ENCODE measurements at places on chromosomes 5 and 9.

DNA sequence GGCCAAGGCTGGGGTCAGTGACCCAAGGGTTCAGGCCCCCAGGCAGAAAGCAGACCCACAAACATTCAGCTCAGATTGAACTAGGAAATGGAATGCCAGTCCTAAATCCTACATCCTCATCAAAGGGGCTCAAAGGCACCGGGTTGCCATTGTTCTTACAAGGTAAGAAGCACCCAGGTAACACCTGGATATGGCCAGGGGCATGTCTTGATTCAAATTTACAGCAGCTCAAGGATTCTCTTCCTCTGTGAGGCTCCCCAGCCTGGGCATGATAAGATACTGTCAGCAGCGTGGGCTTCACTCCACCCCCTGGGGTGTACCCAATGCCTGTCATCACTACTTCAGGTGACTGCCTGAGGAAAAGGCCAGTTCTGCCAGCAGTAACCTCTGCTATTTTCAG is 92.1 kb upstream of the FSTL4 start:
- DNase-seq: no peak

- no peak for DNase-seq
Observed at GRCh38 chr9:128747241-128747640, 23.3 kb upstream of the ZDHHC12 start.

- DNase-seq: peak; percentile 69
Observed at GRCh38 chr5:146048994-146049703, 56.2 kb downstream of the PLAC8L1 start.

- DNase-seq: no peak
Observed at GRCh38 chr9:6218099-6218502, 2.5 kb downstream of the IL33 start.

DNA sequence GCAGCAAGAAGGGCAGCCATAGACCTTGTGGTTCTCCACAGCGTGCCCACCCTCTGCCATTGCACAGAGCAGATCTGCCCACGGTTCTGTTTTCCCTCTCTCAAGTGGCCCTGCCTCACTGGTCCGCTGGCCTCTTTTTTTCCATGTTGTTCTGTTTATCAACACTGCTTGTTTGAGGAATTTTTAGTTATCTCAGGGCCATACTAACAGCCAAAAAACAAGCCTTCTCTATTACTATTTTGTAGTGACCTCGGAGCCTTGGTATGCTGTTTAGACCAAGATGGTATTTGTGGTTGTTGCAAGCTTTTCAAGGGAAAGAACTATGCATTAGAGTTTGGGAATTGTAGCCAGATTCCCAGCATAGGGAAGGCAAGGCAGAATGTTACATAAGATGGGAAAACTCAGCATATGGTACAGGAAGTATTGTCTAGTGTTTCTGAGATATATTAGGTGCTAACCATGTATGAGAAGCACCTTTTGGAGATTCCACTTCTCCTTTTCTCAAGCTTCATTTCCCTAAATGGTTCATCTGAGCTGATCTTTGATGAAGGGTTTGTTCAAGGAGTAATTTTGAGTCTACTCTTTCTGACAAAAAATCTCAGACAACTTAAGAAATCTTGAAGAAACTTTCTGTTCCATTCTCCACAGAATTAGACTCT is 54.3 kb downstream of the NUP214 start:
- DNase-seq: peak; percentile 95

GRCh38 chr9:37243588-37244345 is 123.4 kb downstream of the ZCCHC7 start:
- DNase-seq: no peak

DNA sequence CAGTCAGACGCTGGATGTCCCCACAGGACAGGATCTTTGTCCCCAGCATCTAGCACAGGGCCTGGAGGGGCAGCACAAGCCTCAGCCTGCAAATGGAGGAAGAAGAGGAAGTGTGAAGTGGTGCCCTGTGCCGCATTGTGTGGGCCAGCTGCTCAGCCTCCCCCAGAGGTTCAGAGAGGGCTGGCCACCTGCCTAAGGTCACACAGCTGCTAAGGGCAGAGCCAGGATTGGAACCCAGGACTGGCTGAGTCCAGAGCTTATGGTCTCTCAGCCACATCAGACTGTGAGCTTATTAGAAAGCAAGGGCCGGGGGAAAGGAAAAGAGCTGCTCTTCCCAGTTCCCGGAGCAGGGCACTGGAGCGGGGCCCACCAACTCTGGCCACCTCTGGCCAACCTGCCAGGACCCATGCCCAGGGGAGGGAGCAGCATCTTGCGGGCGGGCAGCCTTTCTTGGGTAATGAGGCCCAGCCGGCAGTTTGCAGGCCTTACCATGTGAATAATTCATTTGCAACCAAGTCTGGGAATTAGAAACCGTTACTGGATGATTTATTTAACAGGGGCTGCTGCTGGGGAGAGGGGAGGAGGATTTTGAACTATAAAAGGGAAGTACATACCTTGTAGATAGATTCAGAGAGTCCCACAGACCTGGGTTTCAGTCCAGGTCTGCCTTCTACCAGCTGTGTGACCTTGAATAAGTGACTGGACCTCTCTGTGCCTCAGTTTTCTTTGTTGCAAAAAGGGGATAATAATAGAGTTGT is 11.6 kb upstream of the CRB2 start:
- no peak for DNase-seq
